Spinal cord (tissue), 10 donors: ENCODE measurements at places on chromosomes 2 and 18. TPM values are rescaled to one million over a fixed set of nuclear protein-coding genes. Genes with fewer than 3 reads are reported as not detected.

SOX11 gene
- 22.1 TPM for total RNA-seq

C1D gene
- total RNA-seq, result 36.2 TPM

ACVR1C gene
- 0.61 TPM for total RNA-seq

CDH7 gene
- 16.6 TPM for total RNA-seq

VWC2L gene
- 3.0 TPM for total RNA-seq

IL1R2 gene
- total RNA-seq, result not detected

POMC gene
- total RNA-seq, result 8.5 TPM

DNA sequence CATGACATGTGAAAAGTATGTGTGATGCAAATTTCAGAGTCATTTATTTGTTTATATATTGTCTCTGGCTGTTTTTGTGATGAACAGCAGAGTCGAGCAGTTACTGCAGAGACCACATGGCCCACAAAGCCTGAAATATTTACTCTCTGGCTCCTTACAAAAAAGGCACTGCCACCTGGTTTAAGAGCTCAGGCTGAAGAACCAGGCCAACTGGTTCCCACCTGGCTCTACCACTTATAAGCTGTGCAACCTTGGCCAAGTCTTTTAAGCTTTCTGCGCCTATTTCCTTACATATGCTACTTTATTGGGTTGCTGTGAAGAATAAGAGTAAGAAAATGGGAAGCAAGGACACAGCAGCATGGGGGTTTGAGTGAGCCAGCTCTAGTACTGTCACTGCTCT lies 207.6 kb downstream of the L3MBTL4 start:
- DNase-seq, result no peak

DNA sequence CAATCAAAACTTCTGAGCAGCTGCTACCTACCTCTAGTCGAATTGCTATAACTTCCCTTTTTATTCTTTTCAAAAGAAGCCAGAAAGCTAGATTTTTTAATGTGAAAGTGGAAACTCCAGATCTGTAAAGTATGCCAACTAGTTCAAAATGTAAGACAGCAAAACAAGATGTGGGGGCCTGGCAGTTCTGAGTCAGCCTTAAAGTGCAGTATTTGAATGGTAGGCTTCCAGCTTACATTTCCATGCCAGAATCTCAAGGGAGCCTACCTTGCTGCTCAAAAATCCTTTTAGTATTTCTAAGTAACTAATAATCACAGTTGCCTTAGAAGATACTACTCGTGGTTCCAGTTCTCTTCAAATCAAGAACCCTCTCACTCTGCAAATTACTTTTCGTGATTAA lies 1288.7 kb downstream of the LRP1B start:
- no peak for DNase-seq

DNA sequence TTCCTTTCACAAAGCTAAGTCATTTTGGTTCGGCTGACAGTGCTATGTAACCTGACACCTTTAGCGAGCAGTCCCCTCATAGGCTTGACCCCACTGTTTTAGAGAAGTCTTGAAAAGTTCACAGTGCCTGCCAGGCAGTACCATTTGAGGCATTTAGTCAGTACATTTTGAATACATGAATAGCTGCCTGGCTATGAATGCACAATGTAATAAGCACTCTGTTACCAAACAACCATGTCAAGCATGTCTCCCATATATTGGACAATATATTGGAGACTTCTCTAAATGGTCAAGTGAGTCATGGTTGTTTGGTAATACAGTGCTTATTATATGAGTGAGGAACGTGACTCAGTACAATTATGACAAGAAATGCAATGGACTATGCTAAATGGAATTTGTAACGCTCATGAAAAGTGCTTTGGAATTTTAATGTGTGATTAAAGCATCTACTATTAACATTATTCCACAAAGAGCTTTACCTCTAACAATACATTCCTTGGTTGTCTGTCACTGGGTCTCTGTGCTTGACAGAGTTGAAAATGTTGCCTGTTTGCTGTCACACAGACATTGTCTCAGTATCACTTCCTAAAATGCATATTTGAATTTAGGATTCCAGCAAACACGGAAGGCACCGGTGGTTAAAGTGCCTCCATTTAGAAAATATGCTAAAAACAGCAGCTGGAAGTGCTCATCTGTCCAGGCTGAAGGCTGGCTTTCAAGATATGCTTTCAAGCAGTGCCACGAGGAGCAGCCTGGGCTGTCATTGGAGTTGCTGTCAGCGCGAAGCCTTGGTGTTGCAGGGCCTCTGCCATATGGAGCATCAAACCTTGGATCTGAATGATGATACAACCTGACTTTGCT lies 458.6 kb downstream of the FBXO15 start:
- DNase-seq, result peak; percentile 62

DNA sequence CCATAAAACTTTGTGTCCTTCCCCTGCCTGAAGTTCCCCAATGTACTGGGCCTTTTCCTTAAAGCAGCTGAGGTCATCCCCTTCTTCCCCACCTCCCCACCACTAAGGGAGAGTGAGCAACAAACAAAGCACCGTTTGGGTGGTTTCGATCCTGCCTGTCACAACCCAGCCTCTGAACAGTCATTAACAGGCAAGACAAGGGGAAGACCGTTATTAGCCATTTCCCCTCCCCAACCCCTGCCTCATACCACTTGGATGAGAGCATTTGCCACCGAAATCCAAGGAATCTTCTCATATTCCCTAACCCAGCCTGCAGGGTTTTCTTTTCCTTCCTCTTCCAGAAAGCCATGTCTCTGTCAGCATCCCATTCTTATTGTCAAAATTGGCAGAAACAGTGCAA lies 65.6 kb downstream of the STRADB start:
- no peak for DNase-seq

DNA sequence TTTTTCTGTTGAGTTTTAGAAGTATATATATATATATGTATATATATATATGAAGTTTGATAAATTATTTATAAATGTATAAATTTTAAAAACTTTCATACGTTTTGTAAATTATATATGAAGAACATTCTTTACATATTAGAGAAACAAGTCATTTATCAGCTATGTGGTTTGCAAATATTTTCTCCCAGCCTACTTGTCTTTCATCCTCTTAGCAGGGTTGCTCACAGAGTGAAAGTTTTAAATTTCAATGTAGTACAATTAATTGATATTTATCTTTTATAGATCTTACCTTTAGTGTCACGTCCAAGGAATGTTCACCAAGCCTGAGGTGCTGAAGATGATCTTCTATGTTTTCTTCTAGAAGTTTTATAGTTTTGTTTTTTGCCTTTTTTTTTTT lies 78.3 kb upstream of the HS6ST1 start:
- DNase-seq, result no peak

DNA sequence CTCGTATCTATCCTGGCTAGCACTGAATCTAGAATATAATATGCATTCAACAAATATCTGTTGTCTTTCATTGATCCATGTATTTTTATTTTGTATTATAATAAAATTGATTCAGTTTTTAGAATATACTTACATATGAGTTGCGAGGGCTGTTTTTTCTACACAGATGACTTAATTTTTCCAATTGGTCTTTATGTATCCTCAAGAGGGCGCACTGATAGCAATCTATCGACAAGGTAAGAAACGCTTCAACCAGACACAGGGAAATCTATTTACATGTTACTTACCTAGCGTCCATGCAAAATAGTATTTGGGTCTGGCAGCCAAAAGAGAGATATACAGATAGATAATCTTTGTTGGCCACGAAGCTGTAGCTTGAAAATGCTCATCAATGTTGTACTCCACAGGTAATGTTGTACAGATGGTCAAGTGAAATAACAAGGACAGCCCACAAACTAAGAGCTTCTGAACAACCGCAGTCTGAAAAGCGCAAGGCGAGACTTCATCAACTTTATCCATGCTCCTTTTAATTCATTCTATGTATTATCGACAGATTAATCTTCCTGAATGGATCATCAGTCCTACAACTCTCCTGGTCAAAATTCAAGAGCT lies 35.5 kb upstream of the KIDINS220 start:
- peak; percentile 90 for DNase-seq

DNA sequence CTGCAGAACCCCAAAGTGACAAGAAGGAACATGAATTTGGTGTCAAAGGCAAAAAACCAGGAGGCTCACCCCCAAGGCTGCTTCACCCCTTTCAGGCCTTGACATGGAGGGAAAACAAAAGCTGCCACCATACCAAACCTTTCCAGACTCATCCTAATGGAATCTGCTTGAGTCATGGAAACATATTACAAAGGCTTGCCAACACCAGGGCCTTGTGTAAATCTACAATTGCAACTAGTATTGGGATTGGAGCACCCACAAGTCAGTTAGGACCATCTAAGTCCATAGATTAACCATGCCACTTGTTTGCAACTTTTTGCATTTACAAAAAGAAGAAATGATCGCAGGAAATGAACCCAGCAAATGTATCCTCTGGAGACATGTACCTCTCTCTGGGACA lies 297.6 kb downstream of the CDCA7 start:
- DNase-seq, result no peak

DNA sequence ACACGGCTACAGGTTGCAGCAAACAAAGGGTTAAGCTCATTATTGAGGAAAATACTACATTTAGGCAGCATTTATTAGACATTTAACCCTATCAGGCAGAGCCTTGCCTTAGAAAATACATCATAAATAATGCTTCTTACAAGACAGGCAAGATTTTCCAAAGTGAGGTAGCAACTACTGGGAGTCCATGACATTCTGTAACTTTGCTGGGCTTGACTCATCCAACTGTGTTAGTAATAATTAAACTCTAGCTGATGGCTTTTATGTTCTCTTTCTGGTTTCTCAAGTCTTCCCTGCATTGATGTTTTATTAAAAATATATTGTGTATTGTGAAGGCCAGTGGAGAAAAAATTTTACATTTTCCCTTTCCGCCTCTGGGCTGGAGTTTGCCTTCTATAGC lies 291.3 kb downstream of the AFF3 start:
- peak; percentile 41 for DNase-seq

DNA sequence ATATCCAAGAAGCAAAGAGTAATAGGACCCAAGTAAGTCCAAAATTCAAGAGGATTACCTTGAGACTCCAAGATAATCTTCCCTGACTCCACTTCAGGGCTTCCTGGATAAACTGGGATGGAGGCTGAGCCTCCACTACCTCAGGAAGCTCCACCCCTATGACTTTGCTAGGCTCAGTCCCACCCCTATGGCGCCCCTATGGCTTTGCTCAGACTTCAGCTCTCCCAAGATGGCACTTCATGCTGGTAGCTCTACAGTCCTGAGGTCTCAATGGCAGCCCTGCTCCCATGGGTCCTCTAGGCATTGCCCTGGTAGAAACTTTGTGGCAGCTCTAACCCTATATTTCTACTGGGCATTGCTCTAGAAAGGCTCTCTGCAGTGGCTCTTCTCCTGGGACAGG lies 69.9 kb upstream of the CHAC2 start:
- DNase-seq, result no peak

GRCh38 chr2:28904295-28904694 lies 9.8 kb downstream of the WDR43 start:
- DNase-seq, result no peak

DNA sequence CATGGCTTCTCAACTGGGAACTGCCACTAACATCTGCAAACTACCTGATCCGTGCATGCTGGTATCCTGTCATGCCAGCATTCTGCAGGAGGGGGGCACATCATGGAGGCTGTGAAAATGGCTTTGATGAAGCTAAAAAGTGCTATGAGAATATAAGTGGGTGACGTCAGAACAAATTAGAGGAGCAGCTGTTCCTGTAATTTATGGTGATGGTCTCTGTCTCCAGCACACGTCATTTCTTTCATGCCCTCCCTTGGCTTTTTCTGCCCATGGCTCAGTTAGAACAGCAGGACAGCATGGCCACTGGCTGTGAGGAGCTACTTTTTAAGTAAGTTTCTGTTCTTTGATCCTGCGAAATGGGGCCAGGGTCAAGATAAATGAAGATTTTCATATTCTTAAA lies 466.3 kb downstream of the THSD7B start:
- DNase-seq, result no peak

DNA sequence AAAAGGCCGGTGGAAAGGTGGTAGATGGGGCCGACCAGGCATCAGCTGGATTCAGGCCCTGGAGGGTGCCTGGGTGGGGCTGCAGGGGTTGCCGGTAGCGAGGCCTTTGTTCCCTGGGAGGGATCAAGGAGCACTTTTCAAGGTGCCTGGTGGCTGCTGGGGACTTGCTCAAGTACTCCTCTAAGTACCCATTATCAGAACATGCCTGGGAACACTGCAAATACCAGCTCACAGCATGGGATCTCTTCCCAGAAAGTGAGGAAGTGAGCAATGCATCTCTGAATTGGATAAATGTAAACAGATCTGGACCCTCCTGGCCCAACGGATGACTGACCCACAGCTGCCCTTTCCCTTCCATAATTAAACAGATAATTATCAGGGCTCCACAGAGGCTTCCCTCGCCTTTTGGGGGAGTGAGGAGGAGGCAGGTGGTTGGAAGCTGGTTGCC lies 210.5 kb downstream of the SH3RF3 start:
- DNase-seq, result no peak

- no peak for DNase-seq
Observed at GRCh38 chr2:233387225-233387624, 32.9 kb downstream of the DGKD start.

DNA sequence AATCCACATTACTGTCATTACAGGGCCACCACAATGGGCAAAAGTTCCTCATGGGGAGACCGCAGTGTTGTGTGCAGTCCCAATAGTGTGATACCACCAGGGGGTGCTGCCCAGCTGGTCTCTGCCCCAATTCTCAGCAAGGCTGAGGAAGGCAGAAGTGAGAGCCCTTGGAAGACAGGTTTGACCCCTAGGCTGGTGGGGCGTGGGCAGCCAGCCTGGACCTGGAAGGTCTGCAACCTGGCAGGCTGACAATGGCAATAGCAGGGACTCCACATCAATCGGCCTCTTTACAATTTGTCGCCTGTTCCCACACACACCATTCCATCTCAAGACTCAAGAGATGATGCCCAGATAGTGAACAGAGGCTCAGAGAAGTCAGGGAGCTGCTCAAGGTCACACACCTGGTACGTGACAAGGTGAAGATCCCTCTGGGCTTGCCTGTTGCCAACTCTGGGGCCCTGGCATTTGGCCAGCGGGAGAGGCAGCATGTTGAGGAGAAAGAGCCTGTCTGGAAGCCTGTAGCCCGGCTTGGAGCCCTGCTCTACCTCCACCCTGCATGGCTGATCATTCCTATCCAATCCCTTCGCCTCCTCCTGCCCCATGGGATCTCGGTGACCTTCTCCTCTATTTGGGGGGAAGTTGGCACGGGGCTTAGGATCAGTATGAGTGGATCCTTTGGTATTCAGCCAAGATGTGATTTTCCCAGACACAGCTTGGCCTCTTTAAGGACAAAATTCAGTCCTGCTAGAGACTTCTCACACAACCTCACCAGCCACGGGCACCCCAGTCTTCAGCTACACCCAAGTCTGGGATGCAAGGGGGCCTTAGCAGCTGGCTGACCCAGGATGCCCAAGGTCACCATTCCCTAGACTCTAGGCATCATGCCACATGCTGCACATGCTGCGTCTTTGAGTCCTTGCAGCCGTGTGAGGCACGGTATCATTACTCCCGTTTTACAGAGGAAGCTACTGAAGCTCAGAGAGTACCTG lies 2.9 kb upstream of the ATOH8 start:
- no peak for DNase-seq

DNA sequence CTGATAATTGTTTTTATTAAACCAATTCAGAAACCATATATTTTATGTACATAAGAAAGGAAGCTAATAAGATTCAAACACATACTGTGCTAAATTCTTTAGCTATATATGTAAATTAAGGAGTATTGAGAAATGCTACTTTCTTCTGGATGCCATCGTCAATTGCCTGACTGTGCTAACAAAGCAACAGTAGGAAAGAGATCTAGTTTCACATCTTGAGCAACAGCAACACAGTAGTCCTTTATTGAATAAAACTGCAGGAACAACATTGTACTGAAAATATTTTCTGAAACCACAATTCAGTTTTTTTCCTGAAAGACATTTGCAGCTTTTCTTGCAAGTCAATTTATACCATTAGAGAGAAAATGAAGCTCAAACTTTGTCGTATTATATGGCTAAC lies 1404.9 kb upstream of the SLC39A10 start:
- DNase-seq, result no peak

GRCh38 chr2:42928692-42929545 lies 136.5 kb upstream of the HAAO start:
- DNase-seq, result no peak
